CD8-positive, alpha-beta T cell (primary cell): ENCODE measurements at places on chromosomes 7 and 10. TPM values are rescaled to one million over a fixed set of nuclear protein-coding genes. Genes with fewer than 3 reads are reported as not detected.

The CACNB2 gene
- not detected for total RNA-seq

The TRPV5 gene
- total RNA-seq = not detected

DNA sequence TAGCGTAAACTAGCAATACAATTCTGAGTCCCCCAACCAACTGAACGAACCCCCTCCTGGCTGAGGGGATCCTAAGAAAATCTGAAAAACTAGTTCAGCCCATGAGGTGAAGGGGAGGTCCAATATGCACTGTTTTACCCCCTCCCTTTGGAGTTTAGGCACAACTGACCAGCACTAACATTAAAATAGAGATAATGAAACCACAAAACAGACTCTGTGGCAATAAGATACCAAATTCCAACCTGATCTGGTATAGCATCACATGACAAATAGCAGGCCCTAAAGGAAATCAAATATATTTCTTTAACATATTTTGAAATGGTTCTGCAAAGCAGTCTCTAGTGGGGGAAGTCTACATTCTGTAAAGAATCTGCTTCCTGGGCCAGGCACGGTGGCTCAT is 522.5 kb downstream of the TYW1 start:
- no peak for DNase-seq

The NPSR1 gene
- not detected for total RNA-seq

GRCh38 chr7:117774943-117775342 is 98.3 kb downstream of the CTTNBP2 start:
- DNase-seq = no peak

The ARHGEF5 gene
- 6.2 TPM for total RNA-seq

DNA sequence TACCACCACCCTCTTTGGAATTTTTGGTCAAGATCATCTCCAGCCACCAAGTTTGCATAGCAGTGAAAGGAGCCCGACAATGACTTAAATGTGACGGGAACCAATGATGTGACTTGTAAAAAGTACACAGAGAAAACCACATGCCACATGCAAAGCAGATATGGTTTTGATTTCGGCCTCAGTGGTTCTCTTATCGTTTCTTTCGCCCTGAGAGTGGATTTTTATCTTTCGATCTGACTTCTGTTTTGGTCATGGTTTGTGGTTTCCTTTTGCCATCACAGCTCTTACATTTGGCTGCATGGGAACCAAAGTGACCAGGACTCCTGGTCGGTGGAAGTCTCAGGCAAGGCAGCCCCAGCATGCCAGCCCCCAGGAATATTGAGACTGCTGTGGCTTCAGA is 31.5 kb downstream of the TCF7L2 start:
- DNase-seq = no peak

DNA sequence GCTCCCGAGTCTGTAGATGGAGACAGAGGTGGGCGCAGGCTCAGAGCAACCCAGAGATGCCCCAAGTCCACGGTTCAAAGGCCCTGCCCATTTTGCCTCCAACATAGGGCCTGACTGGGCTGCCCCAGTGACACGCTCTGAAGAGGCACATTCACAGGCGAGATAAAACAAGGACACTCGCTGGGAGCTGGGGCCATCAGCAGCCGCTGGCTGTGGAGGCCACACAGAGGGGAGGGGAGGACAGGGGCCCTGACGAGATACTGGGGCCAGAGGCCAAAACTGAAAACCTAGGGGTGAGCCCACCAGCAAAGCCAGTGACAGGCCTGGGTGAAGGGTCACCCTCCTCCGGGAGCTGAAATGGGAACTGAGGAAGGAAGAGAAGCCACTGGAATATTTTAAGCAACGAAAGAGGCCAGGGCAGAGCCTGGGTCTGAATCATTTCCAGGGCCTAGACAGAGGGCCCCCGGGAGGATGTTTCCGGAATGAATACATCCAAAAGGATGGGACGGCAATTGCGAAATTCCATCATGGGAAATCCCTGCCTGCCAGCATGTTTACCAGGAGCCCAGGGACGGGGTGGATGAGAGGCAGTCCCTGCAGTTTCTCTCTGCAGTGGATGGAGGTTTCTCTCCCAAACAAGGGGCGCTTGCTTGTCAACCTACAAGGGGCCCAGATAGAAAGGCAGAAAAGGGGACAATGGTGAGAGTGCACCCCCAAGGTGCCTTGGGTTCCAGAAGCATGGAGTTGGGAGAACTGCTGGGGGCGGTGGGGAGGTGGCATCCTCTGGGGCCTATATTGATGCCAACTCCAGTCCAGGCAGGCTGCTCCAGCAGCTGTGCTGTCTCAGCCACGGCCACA is 29.0 kb upstream of the HSPA12A start:
- DNase-seq = no peak

The FEZF1 gene
- total RNA-seq = not detected

The ASB10 gene
- total RNA-seq = not detected

- no peak for DNase-seq
These were observed 176.4 kb upstream of the HPS1 start for GRCh38 chr10:98623176-98623575.

GRCh38 chr10:102230264-102230860 is 4.3 kb downstream of the ELOVL3 start:
- DNase-seq = peak; percentile 53

The KIAA1217 gene
- total RNA-seq = 0.22 TPM
